ENCODE measurements at places on chromosomes 12 and 14.

- no peaks in the 10 kb centered on the region for H3K27me3 ChIP-seq
- no peak for DNase-seq
- no peak overlapping the region for H3K4me3 ChIP-seq
- H3K36me3 ChIP-seq = no peaks in the 10 kb centered on the region
- no peak overlapping the region for H3K27ac ChIP-seq
These were observed 568.7 kb downstream of the MED13L start for GRCh38 chr12:115708801-115709200.

DNA sequence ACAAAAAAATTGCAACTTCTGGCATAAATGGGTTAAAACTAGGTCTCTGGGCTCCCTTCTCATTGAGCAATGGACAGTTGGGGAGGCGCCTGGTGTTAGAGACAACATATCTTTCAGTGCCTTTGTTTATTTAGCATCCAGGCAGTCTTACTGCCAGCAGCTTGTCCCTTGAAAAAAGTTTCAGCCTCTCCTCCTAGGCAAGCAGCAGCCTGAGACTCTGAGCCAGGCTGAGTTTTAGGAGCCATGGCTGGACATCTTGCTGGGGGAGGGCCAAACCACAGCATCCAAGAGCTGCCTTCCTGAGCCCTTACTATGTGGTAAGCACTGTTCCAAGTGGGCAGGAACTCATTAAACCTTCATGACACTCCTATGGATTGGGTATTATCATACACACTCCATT, 10.1 kb upstream of the JDP2 start:
- no peaks in the 10 kb centered on the region for H3K4me1 ChIP-seq
- no peaks in the 10 kb centered on the region for H3K27me3 ChIP-seq
- no peaks in the 10 kb centered on the region for H3K36me3 ChIP-seq

DNA sequence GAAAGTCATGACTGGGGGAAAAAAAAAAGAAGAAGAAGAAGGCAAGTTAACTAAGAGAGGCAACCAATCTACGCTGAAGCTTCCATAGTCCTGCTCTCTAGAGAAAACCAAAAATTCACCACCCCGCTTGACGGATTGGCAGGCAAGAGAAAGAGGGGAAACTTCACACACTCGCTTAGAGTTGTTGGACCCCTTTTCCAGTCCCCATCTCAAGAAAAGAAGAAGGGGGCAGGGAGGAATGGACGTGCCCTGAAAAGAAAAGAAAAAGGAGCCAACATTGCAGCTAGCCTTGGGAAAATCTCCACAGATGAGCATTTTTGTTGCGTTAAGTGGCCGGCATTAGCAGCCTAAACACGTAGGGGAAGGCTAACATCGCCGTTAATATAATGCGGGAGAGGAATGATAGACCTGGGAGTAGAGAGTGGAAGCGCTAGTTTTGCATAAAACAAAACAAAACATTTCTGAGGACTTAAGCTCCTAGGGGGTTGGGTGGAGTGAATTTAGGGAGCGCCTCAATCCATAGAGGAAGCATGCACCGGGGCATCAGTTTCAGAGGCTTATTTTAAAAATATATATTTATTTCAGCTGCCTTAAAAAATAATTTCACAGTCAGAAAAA, 11.3 kb upstream of the FOXG1 start:
- no peak for DNase-seq
- H3K36me3 ChIP-seq = no peaks in the 10 kb centered on the region
- H3K4me3 ChIP-seq = no peak overlapping the region
- peaks cover 3% of the 10 kb centered on the region for H3K4me1 ChIP-seq
- H3K27ac ChIP-seq = no peak overlapping the region

- H3K36me3 ChIP-seq = no peaks in the 10 kb centered on the region
- no peak overlapping the region for H3K27ac ChIP-seq
- no peaks in the 10 kb centered on the region for H3K4me1 ChIP-seq
- H3K4me3 ChIP-seq = no peak overlapping the region
- no peak for DNase-seq
- no peaks in the 10 kb centered on the region for H3K27me3 ChIP-seq
These were observed 55.3 kb upstream of the AMN1 start for GRCh38 chr12:31783996-31784645.

DNA sequence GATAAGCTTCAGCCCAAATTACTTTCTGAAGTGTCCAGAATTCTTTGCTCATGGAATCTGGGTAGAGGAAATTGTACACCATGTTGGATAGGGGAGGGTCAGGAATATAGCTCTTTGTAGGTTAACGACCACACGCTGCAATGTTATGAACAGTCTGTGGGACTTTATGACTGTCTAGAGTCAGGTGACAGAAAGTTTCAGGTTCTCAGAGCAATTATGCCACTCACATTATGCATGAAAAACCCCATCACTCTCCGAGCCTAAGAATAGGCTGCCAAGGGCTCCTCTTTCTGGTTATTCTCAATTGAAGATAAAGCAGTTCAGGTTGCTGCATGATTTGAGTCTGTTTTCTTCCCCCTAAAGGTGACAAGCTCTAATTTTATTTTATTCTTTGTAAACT, 430.9 kb downstream of the ATP23 start:
- H3K36me3 ChIP-seq = no peaks in the 10 kb centered on the region
- no peaks in the 10 kb centered on the region for H3K27me3 ChIP-seq
- H3K27ac ChIP-seq = no peak overlapping the region

DNA sequence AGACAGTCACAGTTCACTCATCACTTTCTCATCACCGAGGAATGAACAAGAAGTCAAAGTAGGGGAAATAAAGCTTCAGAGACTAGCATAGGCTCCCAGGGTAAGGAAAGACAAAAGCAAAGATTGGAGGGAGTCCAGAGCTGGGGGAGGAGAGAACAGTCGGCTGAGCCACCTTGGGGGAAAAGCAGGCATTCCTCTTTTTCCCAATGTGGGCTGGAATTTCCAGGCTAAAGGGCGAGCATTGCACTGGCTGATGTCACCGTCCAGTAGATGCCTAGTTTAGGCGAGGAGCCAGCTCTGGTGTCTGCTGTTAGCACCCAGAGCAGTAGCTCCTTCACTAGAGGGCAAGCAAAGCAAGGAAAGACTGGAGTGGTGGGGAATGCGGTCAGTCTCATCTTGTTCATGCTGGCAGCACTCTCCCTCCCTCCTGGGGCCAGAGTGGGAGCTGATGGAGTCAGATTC, 8.5 kb upstream of the KRT75 start:
- DNase-seq = peak; percentile 87
- H3K4me1 ChIP-seq = peaks cover 4% of the 10 kb centered on the region
- H3K27me3 ChIP-seq = no peaks in the 10 kb centered on the region
- H3K27ac ChIP-seq = no peak overlapping the region

DNA sequence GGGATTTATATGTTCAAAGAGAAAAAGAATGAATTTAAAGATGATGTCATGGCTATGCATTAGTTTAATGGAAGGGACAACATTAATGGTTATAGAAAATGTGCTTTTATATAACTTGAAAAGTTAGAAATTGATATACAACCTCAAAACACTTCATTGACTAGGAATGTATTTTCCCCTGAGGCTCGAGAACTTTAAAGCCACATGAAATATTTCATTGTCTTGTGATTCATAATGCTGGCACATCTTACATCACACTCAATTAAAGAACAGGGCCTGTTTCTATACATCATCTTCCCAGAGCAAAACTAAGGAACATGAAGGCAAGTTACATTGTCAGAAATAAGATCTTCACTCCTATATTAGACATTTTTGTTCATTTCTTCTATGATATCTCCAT, 35.2 kb upstream of the PAWR start:
- no peak for DNase-seq
- H3K36me3 ChIP-seq = no peaks in the 10 kb centered on the region
- no peak overlapping the region for H3K4me3 ChIP-seq
- H3K27ac ChIP-seq = no peak overlapping the region
- H3K27me3 ChIP-seq = no peaks in the 10 kb centered on the region
- H3K4me1 ChIP-seq = no peaks in the 10 kb centered on the region

DNA sequence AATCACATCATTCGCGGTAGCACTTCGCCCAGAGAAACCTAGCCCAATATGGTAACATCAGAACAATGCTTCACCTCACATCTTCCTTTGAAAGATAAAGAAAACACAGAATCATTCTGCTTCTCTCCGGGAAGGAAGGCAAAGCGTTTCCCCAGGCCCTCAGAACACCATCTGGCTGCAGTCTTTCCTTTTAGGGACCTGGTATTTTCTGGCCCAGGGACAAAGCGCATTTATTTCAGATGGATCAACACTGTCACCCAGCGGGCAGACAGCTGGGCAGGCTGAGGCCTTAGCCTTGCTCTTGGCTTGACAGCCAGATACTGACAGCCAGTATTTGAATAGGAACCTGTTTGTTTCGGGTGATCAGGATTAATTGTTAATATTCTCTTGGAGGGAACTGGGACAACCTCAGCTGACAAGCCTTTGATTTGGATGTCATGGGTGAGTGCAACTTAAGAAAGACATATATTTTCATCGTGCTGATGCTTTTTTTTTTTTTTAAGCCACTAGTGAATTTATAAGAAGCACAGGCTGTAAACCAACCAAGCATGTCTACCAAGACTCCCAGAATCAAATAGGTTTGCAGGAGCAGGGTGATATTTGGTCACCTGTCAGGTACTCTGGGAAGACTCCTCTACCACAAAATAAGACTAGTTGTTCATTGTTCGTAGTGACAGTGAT, 118.9 kb downstream of the VEZT start:
- peak overlapping the region; percentile 50 for H3K27ac ChIP-seq
- peak; percentile 94 for DNase-seq
- H3K27me3 ChIP-seq = no peaks in the 10 kb centered on the region
- H3K36me3 ChIP-seq = no peaks in the 10 kb centered on the region

DNA sequence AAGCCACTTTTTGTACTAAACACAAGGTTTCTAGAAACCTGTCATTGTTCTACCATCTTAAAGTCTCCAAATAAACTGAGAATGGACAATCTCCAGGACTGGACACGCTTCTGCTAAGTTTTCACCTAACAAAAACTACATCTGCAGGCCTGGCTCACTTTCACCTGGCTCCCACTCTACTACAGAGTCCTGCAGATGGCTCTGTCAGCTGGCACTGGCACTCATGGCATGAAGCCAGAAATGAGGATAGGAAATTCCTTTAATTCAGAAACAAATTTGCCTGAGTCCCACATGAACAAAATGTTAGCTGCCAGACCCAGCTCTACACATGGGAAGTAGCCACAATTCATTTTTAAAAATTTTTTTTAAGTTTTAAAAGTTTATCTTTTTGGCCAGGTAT, 42.1 kb downstream of the STXBP6 start:
- peaks cover 7% of the 10 kb centered on the region for H3K4me1 ChIP-seq
- no peak overlapping the region for H3K27ac ChIP-seq

GRCh38 chr12:85713373-85713772, 122.8 kb downstream of the RASSF9 start:
- no peak overlapping the region for H3K4me3 ChIP-seq
- no peak overlapping the region for H3K27ac ChIP-seq
- H3K36me3 ChIP-seq = no peaks in the 10 kb centered on the region

DNA sequence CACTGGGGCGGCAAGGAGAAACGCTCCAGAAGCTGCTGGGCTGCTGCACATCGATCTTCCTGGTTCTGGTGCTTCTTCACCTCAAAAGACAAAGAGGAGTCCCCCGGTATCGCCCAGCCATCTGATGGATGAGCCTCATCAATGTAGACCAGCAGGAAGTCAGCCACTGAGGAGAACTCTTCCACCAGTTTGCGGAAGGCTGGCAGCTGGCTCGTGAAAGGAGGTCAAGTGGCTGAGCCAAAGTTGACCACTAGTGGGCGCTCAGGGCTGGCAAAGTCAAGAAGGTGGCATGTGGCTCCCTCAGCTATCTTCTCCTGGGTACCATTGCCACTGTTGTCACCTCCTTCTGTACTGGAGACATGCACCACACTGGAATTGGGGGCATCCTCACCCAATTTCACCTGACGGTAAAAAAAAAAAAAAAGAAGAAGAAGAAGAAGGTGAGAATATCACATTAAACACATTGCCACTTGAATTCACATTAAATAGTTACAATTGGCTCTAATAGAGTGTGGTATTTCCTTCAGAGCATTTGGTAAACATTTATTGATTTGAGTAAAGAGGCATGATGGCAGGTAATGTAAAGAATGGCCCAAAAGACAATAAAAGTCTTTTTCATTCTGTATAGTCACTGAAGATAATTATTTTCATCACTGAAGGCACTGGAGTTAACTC, 8.3 kb downstream of the DIO2 start:
- no peaks in the 10 kb centered on the region for H3K27me3 ChIP-seq
- no peak overlapping the region for H3K4me3 ChIP-seq
- H3K36me3 ChIP-seq = no peaks in the 10 kb centered on the region
- no peak overlapping the region for H3K27ac ChIP-seq
- H3K4me1 ChIP-seq = no peaks in the 10 kb centered on the region

- no peaks in the 10 kb centered on the region for H3K36me3 ChIP-seq
- DNase-seq = no peak
- H3K4me3 ChIP-seq = no peak overlapping the region
- H3K4me1 ChIP-seq = peaks cover 2% of the 10 kb centered on the region
These were observed 328.9 kb downstream of the TMTC2 start for GRCh38 chr12:83015390-83016217.

- no peaks in the 10 kb centered on the region for H3K36me3 ChIP-seq
- no peaks in the 10 kb centered on the region for H3K4me1 ChIP-seq
- no peak overlapping the region for H3K27ac ChIP-seq
- DNase-seq = peak; percentile 25
These were observed 9.2 kb downstream of the CD69 start for GRCh38 chr12:9751204-9752144.

DNA sequence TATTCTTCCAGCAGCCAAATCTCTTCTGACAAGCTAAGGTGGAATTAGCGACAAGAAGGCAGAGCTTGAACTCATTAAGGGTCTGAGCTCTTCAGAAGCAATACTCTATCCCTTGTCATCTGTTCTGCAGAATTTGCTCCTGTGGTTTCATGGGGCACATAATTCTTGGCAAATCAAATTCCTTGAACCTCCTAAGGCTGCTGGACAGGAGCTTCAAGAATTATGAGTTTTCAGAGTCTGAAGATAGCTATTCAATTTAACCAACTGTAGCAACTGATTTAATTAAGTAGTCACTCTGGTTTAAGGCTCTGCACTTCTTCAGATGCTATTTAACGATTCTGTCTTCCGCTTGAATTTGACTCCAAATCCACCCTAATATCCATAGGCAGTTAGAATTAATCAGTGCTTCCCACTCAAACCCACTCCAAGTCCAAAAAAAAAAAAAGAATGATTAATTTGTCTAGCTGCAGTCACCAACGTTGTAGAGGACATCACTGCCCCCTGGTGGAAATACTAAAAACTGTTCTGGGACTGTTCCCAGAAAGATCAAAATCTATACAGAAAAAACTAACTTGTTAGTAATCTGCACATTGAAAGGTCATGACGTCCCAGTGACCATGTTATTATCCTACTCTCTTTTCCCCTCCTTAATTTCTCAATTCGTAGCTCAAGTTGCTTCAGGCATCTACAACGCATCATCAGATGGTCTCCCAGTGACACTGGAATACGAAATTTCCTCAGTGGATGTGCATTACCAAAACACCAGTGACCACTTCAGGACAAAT, 169.9 kb downstream of the KIF21A start:
- H3K36me3 ChIP-seq = no peaks in the 10 kb centered on the region
- no peak overlapping the region for H3K4me3 ChIP-seq
- peak; percentile 51 for DNase-seq
- no peaks in the 10 kb centered on the region for H3K4me1 ChIP-seq
- no peak overlapping the region for H3K27ac ChIP-seq
- no peaks in the 10 kb centered on the region for H3K27me3 ChIP-seq

All from mesendoderm (in vitro differentiated cells).